ENCODE measurements at places on chromosomes 6 and 20.

- no peak for DNase-seq
These were observed 503 bp upstream of the GPLD1 start for GRCh38 chr6:24489881-24490280.

- no peak for DNase-seq
These were observed 8.2 kb downstream of the BACH2 start for GRCh38 chr6:90288404-90288803.

DNA sequence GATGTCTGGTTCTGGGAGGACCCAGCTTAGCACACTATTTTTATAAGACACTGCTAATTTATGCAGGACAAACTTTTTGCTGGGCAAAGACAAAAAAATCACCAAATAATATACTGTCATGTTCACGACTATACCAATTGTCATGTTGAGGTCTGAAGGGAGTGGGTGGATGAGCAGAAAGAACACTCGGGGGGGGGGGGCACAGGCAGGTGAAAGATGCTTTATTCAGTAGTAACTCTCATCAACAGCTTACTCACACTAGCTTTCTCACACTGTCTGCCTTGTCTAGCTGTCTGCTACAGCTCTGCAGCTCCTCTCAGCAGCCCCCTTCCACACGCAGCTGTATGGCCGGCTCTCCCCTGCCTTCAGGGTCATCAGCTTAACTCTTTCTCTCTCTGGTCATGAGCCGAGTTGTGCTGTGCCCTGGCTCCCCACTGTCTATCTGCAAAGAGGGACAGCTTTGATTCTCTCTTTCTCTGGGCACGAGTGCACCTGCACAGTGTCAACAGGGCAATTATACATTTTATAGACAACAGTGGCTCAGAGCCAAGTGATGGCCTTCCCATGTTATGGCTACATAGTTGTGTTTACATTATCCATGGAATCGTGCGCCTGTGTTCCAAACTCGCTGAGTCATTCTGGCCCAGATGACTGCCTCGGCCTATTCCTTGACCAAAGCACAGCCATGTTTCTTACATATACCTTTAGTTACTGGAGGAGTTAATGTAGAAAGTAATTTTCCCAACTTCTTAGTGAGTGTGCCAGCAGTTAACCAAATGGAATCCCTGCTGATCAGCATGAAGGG is 187.7 kb upstream of the PRSS16 start:
- no peak for DNase-seq

GRCh38 chr6:106637051-106637716 is 7.8 kb downstream of the QRSL1 start:
- DNase-seq, result no peak

DNA sequence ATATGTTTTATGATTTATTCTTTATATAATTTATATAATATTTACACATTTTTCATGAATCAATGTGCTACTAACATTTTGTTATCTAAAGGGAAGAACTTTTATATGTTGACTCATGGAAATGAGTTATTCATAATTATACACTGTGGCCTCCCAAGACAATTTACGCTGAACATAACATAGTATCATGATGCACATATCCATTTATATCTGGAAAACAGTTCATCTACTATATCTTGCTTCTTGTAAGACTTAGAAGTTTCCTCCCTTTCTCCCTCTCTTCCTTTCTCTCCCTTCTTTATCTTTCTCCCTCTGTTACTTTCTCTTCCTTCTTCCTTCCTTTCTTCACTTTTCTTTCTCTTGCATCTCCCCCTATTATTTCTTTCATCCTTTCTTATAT is 1.1 kb upstream of the EYS start:
- no peak for DNase-seq

- DNase-seq, result no peak
These were observed 85.3 kb upstream of the FOXP4 start for GRCh38 chr6:41460742-41461336.

- DNase-seq, result no peak
These were observed 82.7 kb upstream of the FOXC1 start for GRCh38 chr6:1527073-1527457.

- DNase-seq, result no peak
These were observed 52.5 kb downstream of the SSR1 start for GRCh38 chr6:7260291-7261031.

- no peak for DNase-seq
These were observed 12.0 kb downstream of the TMEM63B start for GRCh38 chr6:44139351-44139743.

- DNase-seq, result no peak
These were observed 172.6 kb downstream of the BMP2 start for GRCh38 chr20:6940048-6940447.

DNA sequence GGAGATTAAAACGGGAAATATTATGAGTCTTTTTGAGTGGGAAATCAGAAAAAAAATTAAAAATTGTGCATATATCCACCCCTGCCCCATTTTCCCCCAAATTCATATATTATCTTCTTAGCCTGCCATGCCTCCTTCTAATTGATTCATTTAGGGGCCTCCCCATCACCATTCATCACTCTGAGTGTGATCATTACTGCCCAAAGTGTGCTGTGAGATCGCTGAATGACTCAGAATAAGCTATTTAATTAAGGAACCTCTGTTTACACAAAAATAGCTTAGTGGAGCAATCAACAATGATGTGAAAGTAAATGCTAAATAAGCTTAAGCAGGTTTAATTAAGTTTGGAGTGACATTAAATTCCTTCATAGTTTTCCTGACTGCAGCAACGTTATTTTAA is 645.5 kb downstream of the GRIK2 start:
- no peak for DNase-seq

GRCh38 chr6:13378669-13379590 is 50.6 kb upstream of the TBC1D7 start:
- DNase-seq, result no peak

DNA sequence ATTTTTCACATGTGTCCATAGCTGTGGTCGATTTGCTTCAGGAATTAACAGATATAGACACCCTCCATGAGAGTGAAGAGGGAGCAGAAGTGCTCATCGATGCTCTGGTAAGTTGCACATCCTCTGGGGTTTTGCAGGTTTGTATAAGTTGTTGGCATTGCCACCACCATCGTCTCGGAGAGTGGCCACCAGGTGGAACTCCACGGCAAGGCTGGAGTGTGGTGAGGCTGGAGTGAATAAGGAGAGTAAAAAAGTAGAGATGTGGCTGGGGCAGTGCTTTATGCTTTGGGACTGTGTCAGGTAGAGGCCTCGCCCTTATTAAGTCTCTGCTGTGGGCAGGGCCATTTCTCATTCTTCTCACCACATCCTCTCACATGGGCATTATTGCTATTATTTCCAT is 63.7 kb downstream of the CTNNBL1 start:
- DNase-seq, result no peak

- no peak for DNase-seq
These were observed 91.3 kb upstream of the SLC35B3 start for GRCh38 chr6:8526624-8527023.

GRCh38 chr6:31900917-31901414 is 920 bp downstream of the ZBTB12 start:
- DNase-seq, result no peak

DNA sequence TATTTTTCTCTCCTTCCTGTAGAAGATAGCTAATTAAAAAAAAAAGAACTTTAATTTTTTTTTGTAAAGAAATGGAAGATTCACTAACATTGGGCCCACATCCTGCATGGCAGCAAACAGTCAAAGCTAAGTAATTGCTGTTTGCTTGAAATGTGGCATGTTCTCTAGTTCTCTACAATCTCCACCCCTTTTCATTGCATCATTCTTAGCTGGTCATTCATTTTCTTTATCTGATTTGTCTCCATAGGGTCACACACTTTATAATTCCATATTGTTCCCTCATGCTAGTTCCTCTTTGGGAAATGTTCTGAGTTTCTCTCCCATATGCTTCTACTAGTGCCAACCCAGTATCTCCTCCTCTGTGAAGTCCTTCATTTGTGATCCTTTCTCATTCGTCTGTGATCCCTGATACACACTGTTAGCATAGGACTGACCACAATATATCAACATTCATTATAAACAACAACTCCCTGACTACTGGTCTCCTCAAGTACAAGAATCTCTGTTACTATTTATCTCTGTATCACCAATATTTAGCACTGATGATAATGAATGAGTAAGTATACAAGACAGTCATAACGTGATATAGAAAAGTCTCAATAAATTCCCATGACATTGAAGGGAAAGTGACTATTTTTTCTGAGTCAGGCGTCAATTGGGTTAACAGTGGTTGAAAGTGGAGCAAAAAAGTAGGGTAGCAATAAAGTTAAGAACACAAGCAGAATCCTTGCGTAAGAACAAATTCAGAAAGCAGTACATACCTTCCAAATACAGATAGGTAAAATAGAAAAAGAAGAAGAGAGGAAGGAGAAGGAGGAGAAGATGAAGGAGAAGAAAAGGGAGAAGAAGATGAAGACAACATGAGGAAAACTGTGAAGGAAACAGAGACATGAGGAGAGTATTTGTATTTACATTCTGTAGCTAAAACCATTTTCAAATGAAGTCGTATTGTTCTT is 33.2 kb upstream of the MYB start:
- DNase-seq, result no peak

DNA sequence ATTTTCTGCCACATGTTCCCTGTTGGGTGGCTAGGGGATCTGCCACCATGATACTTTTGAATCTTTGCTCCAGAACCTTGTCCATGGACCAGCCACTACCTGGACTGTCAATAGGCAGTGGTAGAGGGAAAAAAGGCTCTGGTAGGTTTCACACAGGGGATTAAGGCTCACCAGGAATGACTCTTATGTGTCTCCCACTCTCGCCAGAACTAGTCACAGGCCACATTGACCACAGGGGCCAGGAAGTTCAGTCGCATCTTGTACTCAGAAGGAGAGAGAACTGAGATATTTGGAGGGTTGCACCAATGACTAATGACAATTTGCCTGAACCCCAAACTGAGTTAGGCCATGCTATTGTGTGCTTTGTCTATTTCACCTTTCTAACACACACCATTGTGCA is 23.6 kb upstream of the APCDD1L start:
- DNase-seq, result no peak

DNA sequence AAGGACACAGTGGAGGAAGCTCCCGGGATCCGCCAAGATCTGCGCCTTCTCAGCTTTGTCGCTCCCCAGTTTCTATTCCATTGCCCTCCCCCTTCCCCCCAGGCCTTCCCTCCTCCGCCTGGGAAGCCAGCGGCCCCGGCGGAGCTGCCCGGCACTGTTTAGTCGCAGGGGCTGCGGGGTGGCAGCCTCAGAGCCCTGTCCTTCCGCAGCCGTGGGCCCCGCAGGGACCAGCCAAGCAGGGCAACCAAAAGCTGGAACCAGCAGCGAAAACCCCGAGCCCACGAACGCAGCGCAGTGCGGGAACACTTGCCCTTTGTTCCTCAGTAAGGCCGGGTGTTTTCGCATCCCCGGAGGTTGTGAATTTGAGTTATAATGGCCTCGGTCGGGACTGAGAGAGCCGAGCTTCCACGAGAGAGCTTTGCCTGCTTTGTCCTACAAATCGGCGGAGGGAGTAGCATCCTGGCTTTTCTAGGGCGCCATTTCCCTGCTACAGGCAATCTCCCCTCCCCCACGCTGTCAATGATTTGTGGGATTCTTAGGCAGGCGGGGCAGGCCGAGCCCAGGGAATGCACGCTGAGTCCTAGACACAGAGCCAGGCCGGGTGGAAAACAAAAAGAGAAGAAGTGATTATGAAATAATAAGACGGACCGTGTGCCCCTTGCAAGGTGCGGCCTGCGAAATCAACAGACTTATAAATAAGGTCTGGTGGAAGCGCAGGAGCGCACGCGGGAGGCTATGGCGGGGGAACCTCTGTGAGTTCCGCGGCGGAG is 4.0 kb upstream of the TUBB2B start:
- no peak for DNase-seq

GRCh38 chr6:29368765-29369164 is at the start of gene OR5V1:
Gene OR5V1 (minus strand): TSS chr6:29368865. CDS start chr6:29356195, 12,670 bp downstream.
- no peak for DNase-seq

- no peak for DNase-seq
These were observed 347.7 kb downstream of the BCKDHB start for GRCh38 chr6:80454197-80454596.

DNA sequence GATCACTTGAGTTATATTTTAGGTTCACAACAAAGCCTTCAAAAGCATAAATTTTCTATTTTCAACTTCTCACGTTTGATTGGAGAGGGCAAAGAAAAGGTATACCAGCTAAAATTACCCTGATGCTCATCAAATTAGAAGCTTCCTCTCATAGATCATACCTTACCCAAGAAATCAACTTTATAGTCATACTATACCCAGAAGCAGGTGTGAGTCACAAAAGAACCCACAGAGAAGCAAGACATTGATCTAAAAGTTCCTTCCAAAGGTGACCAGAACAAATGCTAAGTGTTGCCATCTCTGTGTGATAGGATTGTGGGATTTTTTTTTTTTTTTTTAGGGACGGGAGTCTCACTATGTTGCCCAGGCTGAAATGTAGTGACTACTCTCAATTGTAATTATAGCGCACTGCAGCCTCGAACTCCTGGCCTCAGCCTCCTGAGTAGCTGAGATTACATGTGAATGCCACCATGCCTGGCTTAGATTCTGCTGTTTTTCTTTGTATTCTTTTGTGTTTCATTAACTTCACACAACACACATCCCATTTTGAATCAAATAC is 3.3 kb downstream of the EIF2S2 start:
- no peak for DNase-seq

DNA sequence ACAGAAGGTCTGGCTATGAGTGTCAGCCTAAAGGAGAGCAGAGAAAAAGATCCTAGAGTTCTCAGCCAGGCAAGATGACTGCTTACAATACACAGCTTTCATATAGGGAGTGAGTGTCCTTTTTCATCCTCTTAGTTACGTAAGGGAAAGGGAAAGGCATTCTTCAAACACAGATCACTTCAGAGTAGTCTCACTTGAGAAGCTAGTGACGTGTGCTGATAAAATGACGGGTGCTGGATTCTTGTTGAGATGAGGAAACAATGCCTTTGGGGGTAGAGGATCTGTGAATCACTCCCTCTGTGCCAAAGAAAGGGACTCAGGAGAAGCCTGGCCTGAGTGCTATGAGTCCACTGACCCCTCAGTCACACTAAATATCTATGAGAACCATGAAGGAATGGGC is 117.3 kb downstream of the QRSL1 start:
- DNase-seq, result no peak

GRCh38 chr6:157759028-157759427 is 64.0 kb upstream of the SNX9 start:
- DNase-seq, result no peak

Measured in Panc1 (cell line).